NCI-H524 (cell line): ENCODE measurements at places on chromosomes 1 and 21.
A peak's percentile ranks its signal among the peaks of the same experiment; 100 is the strongest.

DNA sequence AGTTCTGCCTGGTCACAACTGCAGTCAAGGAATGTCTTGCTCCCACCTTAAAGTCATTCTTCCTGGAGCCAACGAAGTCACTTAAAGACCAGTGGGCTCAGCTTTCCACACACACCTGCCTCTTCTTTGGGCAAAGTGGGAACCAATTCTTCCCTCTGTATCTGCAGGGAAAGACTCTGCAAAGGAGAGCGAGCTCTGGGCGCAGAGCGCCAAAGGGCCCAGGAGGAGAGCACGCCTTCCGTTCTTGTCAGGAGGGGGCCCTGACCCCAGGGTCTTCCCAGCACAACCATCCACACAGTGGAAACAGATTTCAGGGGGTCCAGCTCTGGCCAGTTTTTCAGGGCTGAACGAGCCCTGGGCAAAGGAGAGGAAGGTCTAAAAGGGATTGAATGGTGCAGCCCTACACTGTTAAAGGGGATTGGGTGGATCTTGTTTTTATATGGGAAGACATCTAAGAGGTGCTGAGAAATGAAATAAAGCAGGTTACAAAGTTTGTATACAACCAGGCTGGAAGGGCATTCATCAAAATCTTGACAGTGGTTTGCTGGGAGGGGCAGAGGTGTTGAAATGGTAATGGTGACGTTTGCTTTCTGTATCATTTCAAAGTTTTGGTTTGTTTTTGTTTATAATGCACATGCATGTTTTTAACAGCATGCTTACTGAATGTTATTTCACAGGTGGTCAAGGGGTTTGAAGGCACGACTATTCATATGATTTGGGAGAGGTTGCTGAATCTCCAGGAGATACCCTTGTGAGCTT is 6.8 kb upstream of the OLIG2 start:
- DNase-seq = no peak

- no peak for DNase-seq
Observed at GRCh38 chr21:28437061-28437460, 555.6 kb downstream of the LTN1 start.

DNA sequence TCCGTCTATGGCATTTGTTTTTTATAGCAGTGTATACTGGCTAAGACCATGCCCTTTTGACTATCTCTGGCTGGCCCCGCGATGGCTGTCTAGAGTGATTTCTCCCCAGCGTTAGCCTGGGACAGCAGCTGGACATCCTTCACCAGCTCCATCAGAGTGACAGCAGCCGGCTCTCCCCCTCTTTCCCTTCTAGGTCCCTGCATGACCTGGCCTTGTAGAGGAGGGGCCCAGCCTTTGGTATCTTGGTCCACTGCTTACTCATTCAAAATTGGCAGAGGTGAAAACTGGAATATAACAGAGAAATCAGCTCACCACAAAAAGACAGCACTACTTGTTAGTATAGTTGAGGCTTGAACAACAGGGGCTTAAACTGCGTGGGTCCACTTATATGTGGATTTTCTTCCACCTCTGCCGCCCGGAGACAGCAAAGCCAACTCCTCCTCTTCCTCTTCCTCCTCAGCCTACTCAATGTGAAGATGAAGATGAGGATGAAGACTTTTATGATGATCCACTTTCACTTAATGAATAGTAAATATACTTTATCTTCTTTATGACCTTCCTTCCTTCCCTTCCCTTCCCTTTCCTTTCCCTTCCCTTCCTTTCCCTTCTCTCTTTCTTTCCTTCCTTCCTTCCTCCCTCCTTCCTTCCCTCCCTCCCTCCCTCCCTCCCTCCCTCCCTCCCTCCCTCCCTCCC is 29.4 kb upstream of the B3GALNT2 start:
- DNase-seq = no peak

DNA sequence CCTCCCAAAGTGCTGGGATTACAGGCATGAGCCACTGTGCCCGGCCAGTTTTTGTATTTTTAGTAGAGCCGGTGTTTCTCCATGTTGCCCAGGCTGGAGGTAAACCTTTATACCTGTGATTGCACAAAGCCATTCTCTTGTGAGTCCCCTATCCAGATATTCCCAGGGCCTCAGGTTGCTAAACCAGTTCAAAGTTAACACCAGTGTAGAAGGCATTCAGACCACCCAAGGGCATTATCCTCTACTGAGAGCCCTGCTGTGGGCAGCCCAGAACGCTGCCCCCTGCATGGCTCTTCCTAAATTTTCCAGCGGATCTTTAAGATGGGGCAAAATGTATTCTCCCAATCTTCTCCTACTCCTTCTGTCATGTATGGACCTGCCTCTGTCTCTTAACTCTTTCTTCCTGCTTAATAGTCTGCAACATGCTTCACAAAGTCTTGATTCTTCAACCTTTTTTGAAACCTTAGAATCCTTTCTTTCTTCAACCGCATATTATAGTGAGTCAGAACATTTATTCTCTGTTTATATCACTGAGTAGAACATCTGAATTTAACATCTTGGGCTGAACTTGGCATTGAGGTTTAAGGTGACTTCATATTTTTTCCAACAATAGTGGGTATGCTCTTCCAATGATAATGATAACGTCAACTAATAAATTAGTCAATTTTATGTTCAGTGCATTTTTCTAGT is 36.0 kb downstream of the UBE4B start:
- no peak for DNase-seq

DNA sequence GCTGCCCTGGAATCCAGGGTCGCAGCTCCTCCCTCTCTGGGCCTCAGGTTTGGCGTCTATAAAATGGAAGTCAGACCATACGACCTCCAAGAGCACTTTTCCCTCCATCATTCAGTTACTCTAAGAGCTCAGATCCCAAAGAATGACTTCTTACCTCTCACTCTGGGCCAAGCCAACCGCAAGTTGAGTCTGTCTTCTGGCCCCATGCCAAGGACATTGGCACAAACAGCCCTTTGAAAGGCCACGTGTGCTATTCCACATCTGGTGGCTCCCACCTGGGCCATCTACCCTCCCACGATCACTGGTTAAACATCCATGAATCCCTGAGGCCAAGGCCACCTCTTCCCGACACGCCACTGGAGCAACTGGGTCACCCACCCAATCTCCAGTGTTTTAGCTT is 12.4 kb downstream of the SLC2A7 start:
- DNase-seq = no peak

- no peak for DNase-seq
Observed at GRCh38 chr1:30534551-30534940, 188.8 kb downstream of the MATN1 start.

- no peak for DNase-seq
Observed at GRCh38 chr1:167641786-167642500, 11.9 kb downstream of the RCSD1 start.

GRCh38 chr1:10965546-10966226 is 46.8 kb upstream of the TARDBP start:
- DNase-seq = no peak

DNA sequence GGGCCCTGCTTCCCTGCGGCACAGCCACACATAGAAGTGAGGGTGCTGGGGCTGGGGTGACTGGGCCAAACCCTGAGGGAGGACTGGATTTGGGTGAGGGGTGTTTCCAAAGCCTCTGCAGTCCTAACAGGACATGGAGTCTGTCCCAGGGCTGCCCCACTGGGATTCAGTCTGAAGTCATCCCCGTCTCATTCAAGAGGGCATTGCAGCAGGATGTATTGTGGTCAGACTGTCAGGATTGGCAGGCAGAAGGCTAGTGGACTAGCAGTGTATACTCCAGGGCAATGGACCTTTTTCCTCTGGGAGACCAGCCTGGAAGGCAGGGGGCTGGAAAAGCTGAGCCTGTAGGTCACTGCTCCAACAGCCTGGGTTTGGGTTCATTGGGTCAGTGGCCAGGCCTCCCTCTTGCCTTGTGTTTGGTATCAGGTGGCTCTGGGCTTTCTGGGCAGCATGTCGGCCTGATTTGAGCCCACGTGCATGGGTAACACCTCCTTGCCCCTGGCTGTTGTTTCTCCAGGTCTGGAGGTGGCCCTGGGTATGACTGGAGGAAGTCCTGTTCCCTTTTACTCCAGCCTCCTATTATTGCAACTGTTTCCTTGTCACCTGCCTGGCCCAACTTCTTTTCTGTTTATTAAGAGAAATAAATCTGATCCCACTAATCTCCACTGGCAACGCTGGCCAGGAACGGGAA is 41.0 kb upstream of the SYNC start:
- DNase-seq = no peak

DNA sequence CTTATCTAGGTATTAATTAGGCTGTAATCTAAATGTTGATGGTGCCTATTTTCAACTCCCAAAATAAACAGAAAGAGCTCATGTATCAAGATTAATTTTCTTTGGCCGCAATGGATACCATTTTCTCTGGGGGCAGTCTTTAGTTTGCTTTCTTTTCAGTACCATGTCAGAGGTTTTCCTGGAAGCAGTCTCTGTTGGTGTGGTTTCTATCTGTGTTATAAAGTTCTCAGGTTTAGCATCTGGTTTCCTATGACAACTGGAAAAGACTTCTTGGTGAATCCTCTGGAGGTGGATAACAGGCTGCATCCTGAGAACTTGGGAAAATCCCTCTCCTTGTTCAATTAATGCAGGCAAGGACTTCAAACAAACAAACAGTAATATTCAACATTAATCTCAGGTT is 38.7 kb upstream of the BATF3 start:
- no peak for DNase-seq

DNA sequence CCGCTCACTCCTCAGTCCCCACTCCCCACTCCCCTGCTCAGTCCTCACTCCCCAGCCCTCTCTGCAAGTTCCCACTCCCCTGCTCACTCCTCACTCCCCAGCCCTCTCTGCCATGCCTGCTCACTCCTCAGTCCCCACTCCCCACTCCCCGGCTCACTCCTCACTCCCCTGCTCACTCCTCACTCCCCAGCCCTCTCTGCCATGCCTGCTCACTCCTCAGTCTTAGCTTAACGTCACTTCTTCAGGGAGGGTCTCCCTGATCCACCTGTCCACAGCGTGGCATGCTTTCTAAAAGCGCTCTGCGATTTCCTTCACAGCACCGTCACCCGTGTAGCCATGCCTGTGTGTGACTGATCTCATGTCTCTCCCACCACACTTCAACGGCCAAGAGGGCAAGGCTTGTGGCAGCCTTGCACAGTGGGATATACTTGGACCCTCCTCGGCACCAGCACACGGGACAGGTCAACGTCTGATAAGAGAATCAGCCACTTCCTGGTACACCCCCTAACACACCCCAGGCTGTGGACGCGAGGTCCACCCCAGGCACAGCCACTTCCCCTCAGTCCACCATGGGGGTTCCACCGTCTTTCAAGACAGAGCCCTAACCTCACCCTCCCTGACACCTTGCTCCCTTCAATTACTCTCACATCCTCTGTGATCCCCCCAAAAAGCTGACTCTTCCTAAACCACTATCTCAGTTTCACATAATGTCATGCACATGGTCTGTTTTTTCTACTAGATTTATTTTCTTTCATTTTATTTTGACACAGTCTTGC is 14.0 kb downstream of the PRDM15 start:
- no peak for DNase-seq

- no peak for DNase-seq
Observed at GRCh38 chr1:100456880-100457279, 81.1 kb upstream of the GPR88 start.

- DNase-seq = no peak
Observed at GRCh38 chr1:67888216-67889106, 55.2 kb upstream of the GNG12 start.

DNA sequence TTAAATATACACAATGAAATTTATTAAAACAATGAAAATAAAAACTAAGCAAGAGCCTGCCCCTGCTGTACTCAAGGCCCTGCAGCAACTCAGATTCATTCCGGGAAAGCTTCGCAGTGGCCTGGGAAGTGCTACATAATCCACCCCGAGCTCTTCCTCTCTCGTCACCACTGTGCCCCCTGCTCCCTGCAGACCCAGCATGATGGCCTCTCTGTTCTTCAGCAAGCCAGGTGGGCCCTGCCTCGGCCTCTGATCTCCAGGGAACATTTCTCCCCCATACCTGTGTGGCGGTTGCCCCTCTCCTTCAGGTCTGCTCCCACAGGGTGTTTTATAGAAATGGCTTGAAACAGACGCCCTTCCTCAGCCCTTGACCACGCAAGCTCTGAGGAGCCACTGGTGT is 10.6 kb downstream of the RNF187 start:
- DNase-seq = no peak

DNA sequence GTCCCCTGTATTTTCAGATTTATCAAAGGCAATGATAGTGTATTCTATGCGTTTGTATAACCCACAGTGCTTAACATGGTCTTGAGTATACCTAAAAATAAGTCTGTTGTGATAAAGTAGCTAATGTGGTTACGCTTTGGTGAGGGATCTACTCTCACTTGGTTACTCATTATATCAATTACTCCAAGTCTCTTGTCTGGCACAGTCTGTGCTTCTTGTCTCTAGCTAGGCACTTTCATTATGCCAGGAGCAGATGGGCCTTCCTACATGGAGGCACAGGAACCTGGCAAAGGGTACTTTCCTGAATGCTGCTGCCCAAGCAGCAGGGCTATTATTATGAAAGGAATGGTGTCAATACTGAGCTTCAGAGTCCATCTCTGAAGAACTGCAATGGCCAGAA is 4.2 kb upstream of the PTPN22 start:
- no peak for DNase-seq

GRCh38 chr1:6260961-6261614 is at the start of gene GPR153:
Gene GPR153 (minus strand): TSS chr1:6261098. CDS start chr1:6254905, 6,193 bp downstream.
- DNase-seq = peak; percentile 47

- no peak for DNase-seq
Observed at GRCh38 chr1:248753029-248753594, 2.4 kb downstream of the LYPD8 start.

DNA sequence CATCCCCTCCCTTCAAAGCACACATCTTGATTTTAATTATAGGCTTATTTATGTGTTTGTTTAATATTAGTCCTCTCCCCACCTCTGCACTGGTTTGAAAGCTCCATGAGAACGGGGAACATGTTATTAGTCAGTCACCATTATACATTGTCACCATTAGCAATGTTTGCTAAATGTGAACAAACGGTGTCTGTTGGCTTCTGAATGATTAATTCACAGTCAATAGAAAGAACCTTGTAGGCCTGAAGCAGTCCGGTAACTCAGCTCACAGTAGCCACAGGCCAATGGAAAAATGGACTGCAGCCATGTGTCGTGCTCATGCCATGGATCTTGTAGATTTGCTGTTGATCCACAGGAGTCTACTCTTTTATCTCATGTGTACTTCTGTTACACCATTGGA is 49.7 kb upstream of the NHLH2 start:
- DNase-seq = no peak

GRCh38 chr1:26537951-26538352 is 8.4 kb downstream of the RPS6KA1 start:
- DNase-seq = no peak

DNA sequence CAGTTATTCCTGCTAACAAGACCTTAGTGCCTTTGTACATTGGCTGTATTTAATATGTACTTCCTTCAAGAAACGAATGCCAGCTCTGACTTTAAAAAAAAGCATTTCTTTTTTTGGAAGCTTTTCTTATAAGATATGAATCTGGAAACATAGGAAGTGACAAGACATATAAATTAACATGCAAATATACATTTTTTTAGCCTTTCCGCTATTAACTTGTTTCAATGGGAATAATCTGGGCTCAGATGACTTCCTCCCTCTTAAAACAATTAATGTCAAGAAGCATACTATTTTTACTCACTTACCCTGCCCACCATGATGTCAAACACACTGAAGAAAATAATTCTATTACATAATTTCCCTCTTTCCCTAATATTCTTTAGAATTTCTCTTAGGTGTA is 1.4 kb downstream of the DENND1B start:
- no peak for DNase-seq
